ENCODE measurements at places on chromosomes 16 and 17.

GRCh38 chr16:24983561-24983960 lies 31.6 kb downstream of the ARHGAP17 start:
- H3K27me3 ChIP-seq = no peaks in the 10 kb centered on the region
- DNase-seq = no peak
- peak overlapping the region; percentile 76 for H3K27ac ChIP-seq
- no peaks in the 10 kb centered on the region for H3K36me3 ChIP-seq
- no peak overlapping the region for H3K4me3 ChIP-seq

GRCh38 chr16:63315229-63315628 lies 1279.0 kb upstream of the CDH8 start:
- no peak for DNase-seq
- no peaks in the 10 kb centered on the region for H3K36me3 ChIP-seq
- H3K4me3 ChIP-seq = no peak overlapping the region
- no peaks in the 10 kb centered on the region for H3K27me3 ChIP-seq
- H3K27ac ChIP-seq = no peak overlapping the region

DNA sequence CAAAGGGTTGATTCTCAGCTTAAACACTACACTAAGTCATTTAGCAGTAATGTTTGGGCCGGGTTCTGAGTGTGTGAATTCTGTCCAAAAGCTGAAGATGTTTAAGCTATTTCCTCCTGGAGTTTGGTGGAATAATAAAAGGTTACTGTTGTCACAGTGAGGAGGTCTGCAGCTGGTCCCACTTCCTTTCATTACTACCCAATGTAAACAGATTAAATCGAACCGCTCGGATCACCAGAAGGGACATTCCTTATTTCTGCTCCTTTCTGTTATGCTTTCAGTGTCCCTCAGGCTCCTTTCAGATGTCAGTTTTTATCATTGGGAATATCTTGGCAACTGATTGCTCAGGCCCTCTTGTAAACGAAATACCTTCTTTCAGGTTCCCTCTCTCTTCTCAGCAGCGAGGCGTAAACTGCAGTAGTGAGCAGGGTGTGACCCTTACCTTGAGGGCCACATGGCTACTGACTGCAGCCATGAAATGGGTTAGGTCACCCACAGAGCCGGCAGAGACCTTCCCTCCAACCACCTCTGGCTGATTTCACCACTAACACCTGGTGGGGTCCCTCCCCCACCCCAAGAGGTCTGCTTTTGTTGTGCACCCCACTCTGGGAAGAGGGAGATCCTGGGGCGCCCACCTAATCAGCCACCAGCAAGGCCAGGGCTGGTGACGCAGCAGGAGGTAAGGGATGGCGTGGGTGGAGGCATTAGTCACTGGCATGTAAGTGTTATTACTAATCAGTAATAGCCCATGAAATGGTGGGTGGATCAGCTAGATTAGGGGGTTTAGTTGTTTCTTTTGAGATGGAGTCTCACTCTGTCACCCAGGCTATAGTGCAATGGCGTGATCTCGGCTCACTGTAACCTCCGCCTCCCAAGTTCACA lies 117.6 kb downstream of the VPS53 start:
- peaks cover 11% of the 10 kb centered on the region for H3K4me1 ChIP-seq
- H3K36me3 ChIP-seq = no peaks in the 10 kb centered on the region
- peak; percentile 51 for DNase-seq

- H3K27me3 ChIP-seq = no peaks in the 10 kb centered on the region
- no peak overlapping the region for H3K4me3 ChIP-seq
- H3K4me1 ChIP-seq = no peaks in the 10 kb centered on the region
- DNase-seq = no peak
These were observed 5.8 kb downstream of the UNC13D start for GRCh38 chr17:75838410-75838809.

DNA sequence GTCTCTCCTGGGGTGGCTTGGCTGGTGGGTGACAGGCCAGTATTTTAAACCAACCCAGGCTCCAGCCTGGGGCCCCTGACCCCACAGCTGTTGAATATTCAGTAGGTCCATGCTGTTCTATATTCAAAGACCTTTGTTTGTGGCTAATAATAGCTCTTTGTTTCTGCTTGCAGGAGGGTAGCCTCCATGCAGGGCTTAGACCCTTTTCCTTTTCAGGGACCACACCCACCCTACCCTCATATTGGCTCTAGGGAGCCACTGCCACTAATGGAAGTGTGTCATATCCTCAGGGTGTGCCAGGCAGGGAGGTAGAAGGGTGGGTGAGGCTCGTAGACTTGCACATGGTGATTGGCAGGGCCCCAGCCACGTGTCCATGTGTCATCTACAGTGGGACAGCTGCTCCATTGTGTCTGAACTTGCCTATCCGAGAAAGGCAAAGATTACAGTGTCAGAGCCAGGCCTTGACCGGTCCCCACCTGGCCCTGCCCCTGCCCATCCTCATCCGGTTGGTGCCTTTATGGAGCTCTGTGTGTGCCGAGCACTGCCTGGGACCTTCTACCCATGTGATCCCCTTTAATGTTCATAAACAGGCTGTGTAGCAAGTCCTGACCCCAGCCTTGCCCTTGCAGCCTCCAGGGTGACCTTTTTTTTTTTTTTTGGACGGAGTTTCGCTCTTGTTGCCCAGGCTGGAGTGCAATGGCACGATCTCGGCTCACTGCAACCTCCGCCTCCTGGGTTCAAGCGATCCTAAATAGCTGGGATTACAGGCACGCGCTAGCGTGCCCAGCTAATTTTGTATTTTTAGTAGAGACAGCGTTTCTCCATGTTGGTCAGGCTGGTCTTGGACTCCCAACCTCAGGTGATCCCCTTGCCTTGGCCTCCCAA lies 22.1 kb downstream of the TMC7 start:
- H3K27ac ChIP-seq = no peak overlapping the region
- no peaks in the 10 kb centered on the region for H3K36me3 ChIP-seq
- no peak for DNase-seq

GRCh38 chr16:55036371-55036821 lies 105.7 kb downstream of the IRX5 start:
- H3K36me3 ChIP-seq = no peaks in the 10 kb centered on the region
- no peak overlapping the region for H3K27ac ChIP-seq
- H3K4me1 ChIP-seq = no peaks in the 10 kb centered on the region
- no peak overlapping the region for H3K4me3 ChIP-seq
- DNase-seq = no peak

DNA sequence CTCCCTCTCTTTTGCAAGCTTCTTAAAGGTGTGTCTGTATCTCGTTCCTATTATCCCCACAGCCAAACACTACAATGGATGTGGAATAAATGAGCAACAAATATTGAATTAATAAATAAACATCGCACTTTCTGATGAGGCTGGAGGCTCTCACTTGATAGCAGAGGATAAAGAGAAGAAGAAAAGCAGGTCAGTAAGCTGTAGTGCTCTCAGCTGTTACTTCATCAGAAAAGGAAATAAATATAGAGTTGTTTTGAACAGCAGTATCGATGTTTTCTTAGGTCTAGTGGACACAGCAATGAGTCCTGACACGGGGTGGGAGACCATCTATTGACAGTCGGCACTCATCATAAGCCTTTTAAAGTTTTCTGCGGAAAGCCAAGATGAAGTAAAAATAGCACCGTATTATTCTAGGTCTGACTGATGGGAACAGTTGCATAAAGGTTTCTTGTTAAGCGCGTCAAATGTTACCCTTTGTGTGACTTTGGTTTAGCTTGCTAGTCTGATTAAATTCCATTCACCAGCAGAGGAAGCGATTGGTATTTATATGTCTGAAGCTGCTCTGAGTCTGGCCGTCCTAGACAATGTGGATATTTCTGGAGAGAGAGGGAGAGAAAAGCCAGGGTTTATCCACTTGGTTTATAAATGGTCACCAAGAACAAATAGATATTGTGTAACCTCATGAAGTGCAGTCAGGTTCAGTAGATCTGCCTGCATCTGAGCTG lies 646.1 kb downstream of the CDH11 start:
- H3K4me1 ChIP-seq = peaks cover 9% of the 10 kb centered on the region
- H3K36me3 ChIP-seq = no peaks in the 10 kb centered on the region
- H3K4me3 ChIP-seq = no peak overlapping the region
- no peaks in the 10 kb centered on the region for H3K27me3 ChIP-seq
- no peak for DNase-seq
- no peak overlapping the region for H3K27ac ChIP-seq

DNA sequence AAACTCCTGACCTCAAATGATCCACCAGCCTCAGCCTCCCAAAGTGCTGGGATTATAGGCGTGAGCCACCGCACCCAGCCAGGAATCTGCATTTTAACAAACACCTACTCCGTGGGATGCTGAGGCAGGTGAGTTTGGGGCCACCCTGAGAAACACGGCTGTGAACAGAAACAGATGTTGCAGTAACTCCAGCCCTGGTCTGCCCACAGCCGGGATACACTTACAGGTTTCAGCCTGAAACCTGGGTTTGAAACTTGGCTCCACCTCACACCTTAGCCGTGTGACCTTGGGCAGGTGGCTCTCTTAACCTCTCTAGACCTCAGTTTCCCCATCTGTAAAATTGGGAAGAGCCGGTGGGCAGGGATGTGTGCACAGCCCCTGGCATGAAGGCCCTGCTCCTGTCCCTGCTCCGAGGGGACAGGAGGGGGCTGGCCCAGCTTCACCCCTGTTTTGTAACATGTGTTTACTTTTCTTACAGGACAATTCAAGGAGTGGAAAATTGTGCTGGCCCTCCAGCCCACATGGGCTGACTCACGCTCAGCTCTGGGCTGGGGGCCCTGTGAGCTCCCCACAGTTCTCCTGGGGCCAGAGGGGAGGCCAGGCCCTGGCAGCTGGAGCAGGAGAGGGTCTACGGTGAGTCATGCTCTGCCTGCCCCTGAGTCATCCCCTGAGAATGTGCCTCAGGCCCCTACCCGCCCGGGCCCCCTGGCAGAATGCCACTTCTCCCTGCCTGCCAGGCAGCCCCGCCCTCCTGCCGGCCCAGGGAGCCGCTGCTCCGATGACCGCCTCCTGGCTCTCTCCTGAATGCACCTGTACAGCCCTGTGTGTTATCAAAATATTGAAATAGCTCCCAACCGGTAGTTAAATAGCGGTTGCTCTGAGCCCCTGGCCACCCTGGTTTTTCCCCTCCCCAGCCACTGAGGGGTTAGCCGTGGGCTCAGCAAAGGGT lies 7.7 kb upstream of the PPL start:
- H3K27me3 ChIP-seq = no peaks in the 10 kb centered on the region
- DNase-seq = peak; percentile 98
- H3K36me3 ChIP-seq = no peaks in the 10 kb centered on the region
- no peak overlapping the region for H3K4me3 ChIP-seq
- H3K4me1 ChIP-seq = peaks cover 34% of the 10 kb centered on the region
- H3K27ac ChIP-seq = peak overlapping the region; percentile 81

GRCh38 chr16:67803894-67804293 lies 2.5 kb downstream of the RANBP10 start:
- DNase-seq = no peak
- no peak overlapping the region for H3K4me3 ChIP-seq
- no peak overlapping the region for H3K27ac ChIP-seq
- H3K36me3 ChIP-seq = no peaks in the 10 kb centered on the region
- H3K4me1 ChIP-seq = peaks cover 17% of the 10 kb centered on the region

- H3K4me1 ChIP-seq = no peaks in the 10 kb centered on the region
- no peaks in the 10 kb centered on the region for H3K36me3 ChIP-seq
- no peak overlapping the region for H3K27ac ChIP-seq
- no peak overlapping the region for H3K4me3 ChIP-seq
- DNase-seq = peak; percentile 56
These were observed 96.4 kb upstream of the SHISA6 start for GRCh38 chr17:11144358-11145233.

- H3K4me3 ChIP-seq = no peak overlapping the region
- peaks cover 5% of the 10 kb centered on the region for H3K27me3 ChIP-seq
- DNase-seq = no peak
- no peaks in the 10 kb centered on the region for H3K36me3 ChIP-seq
These were observed 12.4 kb upstream of the MPHOSPH6 start for GRCh38 chr16:82182266-82183003.

All from thyroid gland (tissue), 4 donors.